ENCODE measurements at places on chromosomes 2 and 18. TPM values are rescaled to one million over a fixed set of nuclear protein-coding genes. Genes with fewer than 3 reads are reported as not detected.

GRCh38 chr18:26073758-26074157 lies 16.7 kb downstream of the SS18 start:
- H3K4me1 ChIP-seq = no peaks in the 10 kb centered on the region
- H3K36me3 ChIP-seq = no peaks in the 10 kb centered on the region
- DNase-seq = no peak
- no peak overlapping the region for H3K4me3 ChIP-seq
- H3K27ac ChIP-seq = no peak overlapping the region

GRCh38 chr2:11065833-11066485 lies 89.3 kb upstream of the SLC66A3 start:
- H3K27ac ChIP-seq = no peak overlapping the region
- no peak for DNase-seq

- no peak for DNase-seq
- no peaks in the 10 kb centered on the region for H3K27me3 ChIP-seq
- H3K4me1 ChIP-seq = no peaks in the 10 kb centered on the region
- H3K36me3 ChIP-seq = no peaks in the 10 kb centered on the region
- H3K4me3 ChIP-seq = no peak overlapping the region
These were observed 43.6 kb downstream of the EFEMP1 start for GRCh38 chr2:55879976-55880375.

DNA sequence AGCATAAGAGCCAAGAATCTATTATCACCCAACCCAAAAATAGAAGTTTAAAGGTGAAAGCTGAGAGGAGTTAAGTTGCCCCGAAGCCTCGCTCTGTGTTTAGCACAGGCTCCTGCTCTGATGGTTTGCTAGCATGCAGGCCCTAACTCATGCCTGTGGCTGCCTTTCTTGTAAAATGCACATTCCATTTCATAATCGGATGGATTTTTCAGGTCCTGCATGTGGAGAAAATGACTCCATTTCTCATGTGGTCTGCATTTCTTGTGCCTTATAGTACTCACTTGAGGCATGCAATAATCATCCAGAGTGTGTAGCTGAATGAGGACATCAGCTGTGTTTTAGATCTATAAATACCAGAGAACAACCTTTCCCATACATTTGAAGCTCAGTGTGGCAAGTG lies 381.8 kb downstream of the CPS1 start:
- no peak overlapping the region for H3K27ac ChIP-seq
- no peak for DNase-seq
- no peak overlapping the region for H3K4me3 ChIP-seq
- no peaks in the 10 kb centered on the region for H3K4me1 ChIP-seq
- H3K27me3 ChIP-seq = no peaks in the 10 kb centered on the region

DNA sequence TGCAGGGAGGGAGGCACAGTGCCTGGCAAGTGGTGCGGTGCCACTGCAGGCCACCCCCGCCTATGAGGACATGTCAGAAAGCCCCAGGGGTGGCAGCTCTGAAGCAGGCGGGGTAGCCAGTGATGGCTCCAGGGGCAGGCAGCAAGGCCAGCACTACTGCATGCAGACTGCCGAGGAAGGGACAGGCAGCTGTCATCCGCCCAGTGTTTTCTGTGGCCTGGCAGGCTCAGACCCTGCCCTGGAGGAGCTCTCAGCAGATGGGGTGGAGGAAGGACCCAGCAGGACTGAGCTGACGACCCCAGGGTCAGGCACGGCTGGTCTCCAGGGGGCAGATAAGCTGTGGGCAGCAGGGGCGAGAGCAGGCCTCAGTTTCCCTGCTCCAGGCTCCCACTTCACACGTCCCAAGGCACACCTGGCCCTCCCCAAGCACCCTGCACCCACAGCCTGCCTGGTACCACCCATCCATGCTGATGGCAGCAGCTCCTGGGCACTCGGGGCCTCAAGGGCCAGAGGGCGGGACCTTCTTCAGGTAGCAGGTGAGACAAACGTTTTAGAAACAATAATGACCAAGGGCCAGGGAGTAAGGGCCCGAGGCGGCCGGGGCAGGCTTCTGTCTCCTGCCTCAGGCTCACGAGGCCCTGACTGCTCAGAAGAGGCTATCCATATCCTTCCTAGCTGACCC lies 48.5 kb downstream of the HS6ST1 start:
- H3K27me3 ChIP-seq = no peaks in the 10 kb centered on the region
- H3K4me1 ChIP-seq = no peaks in the 10 kb centered on the region
- H3K4me3 ChIP-seq = no peak overlapping the region
- H3K27ac ChIP-seq = no peak overlapping the region

DNA sequence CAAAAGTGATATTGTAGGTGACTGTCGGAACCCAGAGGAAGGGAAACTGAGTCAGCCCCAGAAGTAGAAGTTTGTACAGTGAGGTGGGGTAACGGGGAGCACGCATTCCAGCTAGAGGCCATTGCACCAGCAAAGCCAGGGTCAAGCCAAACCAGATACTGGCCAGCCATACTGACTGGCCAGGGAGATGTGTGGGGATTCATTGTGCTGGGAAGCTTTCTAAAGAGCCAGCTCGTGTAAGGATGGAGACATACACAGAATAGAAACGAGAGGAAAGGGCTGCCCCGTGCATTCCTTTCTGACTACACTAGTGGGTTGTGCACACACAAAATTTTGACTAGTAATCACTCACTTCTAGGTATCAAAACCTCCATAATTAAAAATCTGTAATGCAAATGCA lies 175.3 kb upstream of the PID1 start:
- H3K4me1 ChIP-seq = peaks cover 23% of the 10 kb centered on the region
- peak overlapping the region; percentile 80 for H3K27ac ChIP-seq
- DNase-seq = no peak
- no peak overlapping the region for H3K4me3 ChIP-seq
- H3K27me3 ChIP-seq = no peaks in the 10 kb centered on the region

- H3K36me3 ChIP-seq = no peaks in the 10 kb centered on the region
- H3K4me1 ChIP-seq = no peaks in the 10 kb centered on the region
- DNase-seq = no peak
- no peaks in the 10 kb centered on the region for H3K27me3 ChIP-seq
- H3K4me3 ChIP-seq = no peak overlapping the region
These were observed 21.4 kb upstream of the PTPRM start for GRCh38 chr18:7545734-7546133.

DNA sequence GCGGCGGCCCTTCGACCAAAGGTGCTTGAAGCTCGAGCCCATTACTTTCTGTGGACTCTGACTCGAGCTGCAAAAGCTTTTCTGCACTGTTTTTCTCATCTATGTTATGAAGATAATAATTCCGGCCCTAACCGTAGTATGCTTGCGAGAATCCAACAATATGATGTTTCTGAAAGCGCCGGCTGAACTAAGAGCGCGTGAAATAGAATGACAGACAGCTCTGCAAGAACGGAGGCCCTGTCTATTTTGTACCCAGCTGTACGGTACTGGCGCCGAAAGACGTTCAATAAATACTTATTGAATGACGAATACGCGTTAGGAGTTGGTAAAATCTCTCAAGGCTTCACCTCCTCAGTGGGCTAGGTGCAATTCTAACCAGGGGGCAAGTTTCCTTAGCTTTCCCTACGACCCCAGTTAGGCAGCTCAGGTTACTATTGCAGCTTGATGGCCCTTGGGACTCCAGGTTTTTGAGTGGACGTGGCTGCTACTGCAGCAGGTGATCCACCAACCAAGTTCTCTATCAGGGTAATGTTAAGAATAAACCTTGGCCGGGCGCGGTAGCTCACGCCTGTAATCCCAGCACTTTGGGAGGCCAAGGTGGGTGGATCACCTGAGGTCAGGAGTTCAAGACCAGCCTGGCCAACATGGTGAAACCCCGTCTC lies 570 bp downstream of the SCRN3 start:
- peaks cover 13% of the 10 kb centered on the region for H3K36me3 ChIP-seq
- peak overlapping the region; percentile 74 for H3K4me3 ChIP-seq
- no peak for DNase-seq
- peak overlapping the region; percentile 82 for H3K27ac ChIP-seq
- H3K27me3 ChIP-seq = no peaks in the 10 kb centered on the region

- peaks cover 21% of the 10 kb centered on the region for H3K4me1 ChIP-seq
- peak overlapping the region; percentile 32 for H3K27ac ChIP-seq
These were observed 13.3 kb upstream of the RAB17 start for GRCh38 chr2:237603718-237604362.

DNA sequence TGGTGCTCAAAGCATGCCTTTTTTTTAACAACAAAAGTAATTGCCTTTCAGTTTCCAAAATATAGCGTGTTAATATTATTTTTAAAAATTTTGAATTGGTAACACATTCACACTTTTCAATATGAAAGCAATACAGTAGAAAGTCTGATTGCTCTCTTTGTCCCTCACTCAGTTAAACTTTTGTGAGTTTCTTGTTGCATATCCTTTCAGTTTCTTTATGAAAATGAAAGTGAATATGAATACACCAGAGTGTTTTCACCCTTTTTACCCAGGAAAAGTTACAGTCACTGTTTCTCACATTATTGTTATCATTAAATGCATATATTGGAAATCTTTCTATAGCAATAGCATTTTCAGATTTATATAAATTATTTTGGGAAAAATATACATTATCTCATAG lies 377.4 kb upstream of the CRIM1 start:
- no peaks in the 10 kb centered on the region for H3K36me3 ChIP-seq
- no peak overlapping the region for H3K4me3 ChIP-seq
- no peaks in the 10 kb centered on the region for H3K27me3 ChIP-seq
- no peak for DNase-seq
- H3K27ac ChIP-seq = no peak overlapping the region

DNA sequence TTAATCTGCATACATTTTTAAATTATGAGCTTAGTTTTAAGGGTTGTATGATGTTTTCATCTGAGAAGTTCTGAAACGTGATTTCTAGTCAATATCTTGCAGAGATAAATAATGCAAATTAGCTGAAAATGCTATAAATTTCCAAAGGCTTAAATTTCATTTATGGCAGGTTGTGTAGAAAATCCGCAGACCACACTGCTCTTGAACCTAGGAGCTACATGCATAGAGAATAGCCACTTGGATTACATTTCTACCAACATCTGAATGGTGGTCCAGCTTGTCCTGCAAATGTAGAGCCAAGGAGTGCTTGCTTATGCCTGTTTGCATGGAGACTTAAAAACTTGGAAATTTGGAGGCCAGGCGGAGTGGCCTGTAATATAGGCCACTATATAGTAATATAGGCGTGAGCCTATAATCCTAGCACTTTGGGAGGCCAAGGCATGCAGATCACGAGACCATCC lies 6.8 kb downstream of the MAT2A start:
- H3K36me3 ChIP-seq = peaks cover 46% of the 10 kb centered on the region
- peak overlapping the region; percentile 100 for H3K27ac ChIP-seq
- H3K27me3 ChIP-seq = no peaks in the 10 kb centered on the region
- DNase-seq = no peak

GRCh38 chr2:192655916-192656315 lies 461.2 kb upstream of the TMEFF2 start:
- no peak for DNase-seq
- H3K27me3 ChIP-seq = no peaks in the 10 kb centered on the region
- no peaks in the 10 kb centered on the region for H3K36me3 ChIP-seq
- no peak overlapping the region for H3K27ac ChIP-seq
- H3K4me1 ChIP-seq = no peaks in the 10 kb centered on the region

- no peaks in the 10 kb centered on the region for H3K4me1 ChIP-seq
- DNase-seq = no peak
- no peaks in the 10 kb centered on the region for H3K36me3 ChIP-seq
- no peaks in the 10 kb centered on the region for H3K27me3 ChIP-seq
- H3K27ac ChIP-seq = no peak overlapping the region
- no peak overlapping the region for H3K4me3 ChIP-seq
These were observed 5.2 kb downstream of the TTC39C start for GRCh38 chr18:24019641-24020331.

The ITGA4 gene
- total RNA-seq = 11.4 TPM

The GPN1 gene
- total RNA-seq = 23.5 TPM

The NGEF gene
- total RNA-seq = 0.36 TPM

The CD226 gene
- total RNA-seq = 0.55 TPM

The CENPA gene
- total RNA-seq = not detected
